ENCODE measurements at places on chromosomes 2 and 18. TPM values are rescaled to one million over a fixed set of nuclear protein-coding genes. Genes with fewer than 3 reads are reported as not detected.

The PAIP2B gene
- 64.9 TPM for total RNA-seq

The FSIP2 gene
- 0.11 TPM for total RNA-seq

The ABHD1 gene
- 2.4 TPM for total RNA-seq

The ZNF396 gene
- total RNA-seq, result 0.70 TPM

The UGT1A3 gene
- not detected for total RNA-seq

The ANKRD30BL gene
- total RNA-seq, result not detected

The TRIM43 gene
- not detected for total RNA-seq

The VSNL1 gene
- total RNA-seq, result 10.4 TPM

The TRABD2A gene
- 0.73 TPM for total RNA-seq

The LAMA1 gene
- total RNA-seq, result not detected

The MYCN gene
- 0.54 TPM for total RNA-seq

The MOGAT1 gene
- 0.38 TPM for total RNA-seq

The ARL4C gene
- total RNA-seq, result 2.5 TPM

The COL3A1 gene
- 72.7 TPM for total RNA-seq

The ANKRD62 gene
- total RNA-seq, result not detected

The RFX8 gene
- total RNA-seq, result not detected

The LRP2 gene
- 0.14 TPM for total RNA-seq

The XIRP2 gene
- 298 TPM for total RNA-seq

The KRTCAP3 gene
- 0.60 TPM for total RNA-seq

The HOXD3 gene
- total RNA-seq, result 0.30 TPM

The RGPD3 gene
- 0.16 TPM for total RNA-seq

The TYMS gene
- total RNA-seq, result 6.0 TPM

The PTRHD1 gene
- total RNA-seq, result 33.4 TPM

The SMYD5 gene
- total RNA-seq, result 16.8 TPM

The CCDC150 gene
- total RNA-seq, result 0.89 TPM

The VPS54 gene
- 10.0 TPM for total RNA-seq

The ATIC gene
- total RNA-seq, result 55.0 TPM

The C1QL2 gene
- not detected for total RNA-seq

The SPP2 gene
- not detected for total RNA-seq

The FEV gene
- total RNA-seq, result not detected

The EFR3B gene
- 4.1 TPM for total RNA-seq

The CFAP53 gene
- total RNA-seq, result not detected

The RAB1A gene
- 119 TPM for total RNA-seq

The ACKR3 gene
- total RNA-seq, result 30.5 TPM

The SAP130 gene
- 13.9 TPM for total RNA-seq

The HTRA2 gene
- total RNA-seq, result 29.2 TPM

The SLC25A12 gene
- 106 TPM for total RNA-seq

The IL1A gene
- not detected for total RNA-seq

The DCDC2C gene
- total RNA-seq, result not detected

The CIB4 gene
- not detected for total RNA-seq

The SIX2 gene
- total RNA-seq, result 0.65 TPM

The SCLY gene
- total RNA-seq, result 10.8 TPM

The MAP2 gene
- 4.1 TPM for total RNA-seq

The LIMS3 gene
- 5.3 TPM for total RNA-seq

The SLC20A1 gene
- 10.2 TPM for total RNA-seq

The IL1RL2 gene
- not detected for total RNA-seq

The CHRNG gene
- not detected for total RNA-seq

The KCTD1 gene
- total RNA-seq, result 15.4 TPM

The MYO3B gene
- total RNA-seq, result not detected

The KCNJ3 gene
- total RNA-seq, result 2.6 TPM

The FAM161A gene
- 0.60 TPM for total RNA-seq

The FBXO48 gene
- total RNA-seq, result 1.1 TPM

The ALPG gene
- not detected for total RNA-seq

The CCDC93 gene
- 22.2 TPM for total RNA-seq

The LRRC30 gene
- not detected for total RNA-seq

The OSR1 gene
- total RNA-seq, result 6.3 TPM

The SP5 gene
- 0.19 TPM for total RNA-seq

Measured in Right ventricle myocardium inferior (tissue), 1 donor.